ENCODE measurements at places on chromosomes 7 and 10. TPM values are rescaled to one million over a fixed set of nuclear protein-coding genes. Genes with fewer than 3 reads are reported as not detected.

DNA sequence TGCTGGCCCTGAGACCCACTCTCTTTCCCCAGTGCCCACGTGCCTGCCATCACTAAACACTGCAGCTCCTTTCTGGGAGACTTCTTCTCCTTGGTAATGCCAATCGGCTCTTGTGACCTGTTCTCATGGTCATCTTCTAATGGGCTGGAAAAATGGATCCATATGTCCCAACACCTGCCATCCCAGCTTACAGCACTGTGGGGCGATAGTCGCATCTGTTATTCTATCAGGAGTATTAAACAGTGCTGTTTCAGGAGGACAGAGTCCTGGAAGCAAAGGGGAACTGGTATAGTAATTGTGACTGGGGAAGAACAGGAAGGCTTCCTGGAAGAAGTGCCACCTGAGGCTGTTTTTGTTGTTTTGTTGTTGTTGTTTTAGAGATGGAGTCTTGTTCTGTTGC lies 411.2 kb downstream of the GLRX3 start:
- DNase-seq, result no peak

HYAL4 gene
- 0.68 TPM for total RNA-seq

DNA sequence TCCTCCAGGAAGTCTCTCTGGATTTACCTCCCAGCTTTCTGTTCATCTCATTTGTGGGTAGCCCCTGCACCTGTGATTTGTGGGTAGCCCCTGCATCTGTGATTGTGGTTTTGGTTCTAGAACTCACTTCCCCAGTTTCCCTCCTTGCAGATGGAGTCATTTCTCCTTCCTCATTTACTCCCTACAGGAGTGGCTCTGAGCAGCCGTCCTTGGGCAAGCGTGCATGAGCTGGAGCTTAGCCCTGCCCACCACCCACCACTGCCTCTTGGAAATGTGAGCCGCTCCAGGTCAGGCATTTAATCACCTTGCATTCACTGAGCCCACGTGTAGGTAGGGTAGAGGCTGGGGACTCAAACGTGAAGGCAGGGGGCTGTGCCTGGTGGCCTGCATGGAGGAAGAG lies 8.2 kb downstream of the COL26A1 start:
- no peak for DNase-seq

GRCh38 chr10:105041956-105042355 lies 400.9 kb downstream of the SORCS3 start:
- DNase-seq, result no peak

DNA sequence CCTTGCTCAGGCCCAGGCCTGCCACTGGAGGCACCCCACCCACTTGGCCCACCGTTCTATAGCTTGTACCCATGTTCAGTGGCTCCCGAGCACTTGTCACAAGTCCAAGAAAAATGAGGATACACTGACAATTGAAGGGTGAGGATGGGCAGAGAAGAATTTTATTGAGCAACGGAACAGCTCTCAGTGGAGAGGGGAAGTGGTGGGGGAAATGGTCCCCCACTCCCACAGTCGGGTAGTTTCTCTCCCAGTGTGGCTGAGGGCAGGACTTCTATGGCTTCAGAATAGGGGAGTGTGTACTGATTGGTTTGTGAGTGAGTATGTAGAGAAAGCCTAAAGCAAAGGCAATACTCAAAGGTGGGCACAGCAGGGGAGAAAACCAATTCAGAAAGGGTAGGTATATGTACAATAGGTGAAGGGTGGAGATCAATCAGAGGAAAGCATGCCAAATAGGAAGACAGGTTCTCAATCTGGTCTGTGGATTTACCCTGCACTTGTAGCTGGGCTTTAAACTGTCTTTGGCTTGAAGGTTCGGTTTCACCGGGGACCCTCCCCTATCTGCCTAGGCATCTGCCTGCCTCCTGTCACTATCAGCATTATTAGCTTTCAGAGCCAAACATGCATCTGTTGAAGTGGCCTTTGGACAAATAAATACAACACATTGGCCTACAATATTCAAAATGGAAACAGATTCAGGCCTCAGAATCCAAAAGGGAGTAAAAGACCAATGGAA lies 8.9 kb upstream of the TSPAN13 start:
- no peak for DNase-seq

TMEM213 gene
- total RNA-seq, result not detected

- DNase-seq, result no peak
Measured at GRCh38 chr10:101660256-101660655, 34.7 kb downstream of the FBXW4 start.

- no peak for DNase-seq
Measured at GRCh38 chr7:66352071-66352470, 146.9 kb downstream of the TPST1 start.

CLEC5A gene
- total RNA-seq, result not detected

- no peak for DNase-seq
Measured at GRCh38 chr7:14754631-14755030, 147.9 kb downstream of the DGKB start.

- no peak for DNase-seq
Measured at GRCh38 chr10:132834311-132834761, 48.4 kb upstream of the NKX6-2 start.

DNA sequence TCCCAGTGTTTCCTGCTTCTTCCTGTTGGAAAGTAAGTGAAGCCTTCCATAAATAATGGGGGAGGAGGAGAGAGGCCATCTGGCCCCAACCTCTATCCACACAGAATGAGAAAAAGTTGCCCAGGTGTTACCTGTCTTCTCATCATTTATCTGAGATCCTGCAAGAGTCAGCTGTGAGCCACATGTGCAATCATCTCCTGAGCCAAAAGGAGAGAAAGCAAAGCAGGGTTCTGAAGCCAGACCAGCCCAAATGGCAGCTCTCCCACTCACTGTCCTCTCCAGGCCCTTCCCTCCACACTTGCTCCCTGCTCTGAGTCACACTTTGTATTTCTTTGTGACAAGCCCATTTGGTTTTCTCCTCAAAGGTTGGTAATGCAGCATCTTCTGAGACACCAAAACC lies 65.9 kb downstream of the FAM204A start:
- DNase-seq, result no peak

DNA sequence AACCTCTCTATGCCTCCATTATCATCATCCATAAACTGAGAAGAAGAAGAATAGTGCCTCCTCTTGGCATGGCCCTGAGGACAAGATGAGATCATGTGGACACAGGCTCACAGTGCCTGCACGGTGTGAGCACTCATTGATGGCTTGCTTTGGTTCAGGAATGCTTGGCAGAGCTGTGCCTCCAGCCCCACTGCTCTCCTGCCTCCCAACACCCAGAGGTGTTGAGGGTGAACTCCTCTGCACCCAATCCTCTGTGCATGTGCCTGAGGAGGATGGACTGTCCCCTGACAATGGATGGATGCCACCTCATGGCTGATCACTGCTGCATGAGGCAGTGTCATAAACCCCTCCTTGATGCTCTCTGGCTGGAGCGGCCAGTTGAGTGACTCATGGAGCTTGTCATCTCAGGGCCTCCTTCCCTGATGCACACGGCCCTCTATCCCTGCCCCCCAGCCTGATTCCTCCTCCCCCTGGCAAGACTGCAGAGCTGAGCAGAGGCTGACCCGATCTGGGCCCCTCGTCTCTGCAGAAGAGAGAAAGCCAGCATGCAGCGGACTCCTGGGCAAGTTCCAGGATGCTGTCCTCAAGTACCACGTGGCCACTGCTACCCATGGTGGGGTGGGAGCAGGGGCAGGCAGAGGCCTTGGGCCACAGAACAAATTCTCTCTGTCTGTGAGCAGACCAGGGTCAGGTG lies 136.3 kb downstream of the KCNMA1 start:
- no peak for DNase-seq

GRCh38 chr7:128032605-128033235 lies 1.5 kb upstream of the LRRC4 start:
- no peak for DNase-seq

- no peak for DNase-seq
Measured at GRCh38 chr10:88538048-88538447, 45.1 kb downstream of the RNLS start.

DNA sequence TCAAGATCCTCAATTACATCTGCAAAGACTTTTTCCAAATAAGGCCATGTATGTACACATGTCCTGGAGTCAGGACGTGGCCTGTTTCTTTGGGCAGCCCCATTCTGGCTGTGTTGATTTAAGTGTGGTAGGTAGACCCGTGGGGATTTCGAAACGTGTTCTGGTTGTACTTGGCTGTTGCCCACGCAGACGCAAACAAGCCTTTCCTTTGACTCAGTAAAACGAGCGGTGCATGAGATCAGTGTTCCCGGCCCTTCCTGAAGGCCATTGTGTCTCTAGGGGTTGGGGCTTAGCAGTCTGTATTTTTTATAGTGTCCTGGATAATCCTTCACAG lies 64.8 kb upstream of the DNAJB6 start:
- DNase-seq, result no peak

PNLIPRP2 gene
- 1.00 TPM for total RNA-seq

ACTR3C gene
- 9.2 TPM for total RNA-seq

DNA sequence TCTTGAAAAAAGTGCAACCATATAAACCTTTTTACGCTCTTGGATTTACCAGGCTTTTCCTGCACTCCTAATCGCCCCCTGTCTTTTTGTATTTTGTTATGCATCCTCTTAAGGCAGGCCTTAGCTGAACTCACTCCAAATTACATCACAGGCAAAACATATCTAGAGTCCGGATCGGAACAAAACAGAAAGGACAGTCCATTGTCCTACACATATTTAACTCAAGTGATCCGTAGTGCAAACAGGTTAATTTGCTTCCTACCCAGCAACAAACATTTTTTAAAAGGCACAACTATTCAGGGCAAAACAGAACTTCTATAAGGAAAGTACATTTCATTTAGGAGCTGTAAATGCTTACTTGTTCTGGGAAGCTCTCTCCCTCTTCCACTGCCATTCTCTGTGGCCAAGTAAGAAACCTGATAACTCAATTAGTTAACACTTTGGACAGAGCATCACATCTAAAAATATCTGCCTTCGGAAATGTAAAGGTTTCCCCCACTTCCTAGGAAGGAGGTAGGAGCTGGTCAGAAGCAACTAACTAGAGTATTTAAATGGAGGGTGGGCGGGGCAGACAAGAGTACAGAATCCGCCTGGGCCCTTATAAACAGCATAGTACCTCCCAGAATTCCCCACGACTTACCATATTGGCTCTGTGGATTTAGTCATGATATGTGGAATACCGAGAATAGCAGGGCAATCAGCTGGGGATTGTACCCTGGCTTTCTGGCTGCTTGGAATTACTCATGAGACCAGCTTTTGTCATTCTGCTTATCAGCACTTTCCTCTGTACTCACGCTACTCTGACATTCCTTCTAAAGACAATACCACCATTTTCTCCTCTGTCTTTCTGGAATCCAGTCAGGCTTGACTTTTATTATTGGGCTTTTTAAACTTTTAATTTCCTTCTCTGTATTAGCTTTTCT lies 89.5 kb downstream of the ANK3 start:
- peak; percentile 75 for DNase-seq

IKZF5 gene
- total RNA-seq, result 11.6 TPM

DNA sequence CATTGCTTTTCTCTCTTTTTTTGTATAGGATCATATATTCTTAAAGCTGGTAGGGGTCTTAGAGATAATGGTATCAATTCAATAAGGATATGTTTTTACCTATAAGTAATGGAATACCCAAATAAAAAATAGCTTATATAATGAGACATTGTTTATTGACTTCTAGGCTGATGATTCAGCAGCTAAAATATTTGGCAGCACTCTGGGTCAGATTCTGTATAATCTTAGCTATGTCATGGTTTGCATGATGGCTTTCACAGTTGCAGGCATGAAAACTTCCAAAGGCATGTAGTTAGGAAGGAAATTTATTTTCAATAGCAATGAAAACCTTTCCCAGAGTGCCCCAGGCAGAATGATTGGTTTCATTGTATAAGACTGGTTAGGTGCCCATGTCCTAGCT lies 32.1 kb upstream of the A1CF start:
- no peak for DNase-seq

PRRT4 gene
- total RNA-seq, result 0.43 TPM

TAF3 gene
- total RNA-seq, result 30.6 TPM

DNA sequence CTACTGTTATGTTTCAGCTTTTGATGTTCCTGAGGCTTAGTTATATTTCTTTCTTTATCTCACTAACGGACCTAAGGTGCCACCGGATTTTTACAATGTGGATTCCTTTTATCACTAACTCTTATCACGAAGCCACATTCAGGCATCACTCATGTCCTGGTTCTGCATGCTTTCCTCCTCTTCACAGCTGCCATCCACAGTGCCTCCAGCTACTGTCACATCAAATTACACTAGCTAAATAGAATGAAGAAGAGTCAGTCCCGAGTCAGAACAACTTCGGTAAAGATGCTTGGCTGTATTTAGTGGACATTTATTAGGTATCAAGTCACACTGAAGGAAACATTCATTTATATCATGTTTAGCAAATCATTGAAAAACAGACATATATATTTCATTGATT lies 153.2 kb downstream of the NEBL start:
- DNase-seq, result no peak

- no peak for DNase-seq
Measured at GRCh38 chr10:33134011-33134751, 176.2 kb upstream of the ITGB1 start.

CCDC7 gene
- 0.72 TPM for total RNA-seq

GRCh38 chr10:91564026-91564425 lies 68.8 kb downstream of the PPP1R3C start:
- no peak for DNase-seq

DNA sequence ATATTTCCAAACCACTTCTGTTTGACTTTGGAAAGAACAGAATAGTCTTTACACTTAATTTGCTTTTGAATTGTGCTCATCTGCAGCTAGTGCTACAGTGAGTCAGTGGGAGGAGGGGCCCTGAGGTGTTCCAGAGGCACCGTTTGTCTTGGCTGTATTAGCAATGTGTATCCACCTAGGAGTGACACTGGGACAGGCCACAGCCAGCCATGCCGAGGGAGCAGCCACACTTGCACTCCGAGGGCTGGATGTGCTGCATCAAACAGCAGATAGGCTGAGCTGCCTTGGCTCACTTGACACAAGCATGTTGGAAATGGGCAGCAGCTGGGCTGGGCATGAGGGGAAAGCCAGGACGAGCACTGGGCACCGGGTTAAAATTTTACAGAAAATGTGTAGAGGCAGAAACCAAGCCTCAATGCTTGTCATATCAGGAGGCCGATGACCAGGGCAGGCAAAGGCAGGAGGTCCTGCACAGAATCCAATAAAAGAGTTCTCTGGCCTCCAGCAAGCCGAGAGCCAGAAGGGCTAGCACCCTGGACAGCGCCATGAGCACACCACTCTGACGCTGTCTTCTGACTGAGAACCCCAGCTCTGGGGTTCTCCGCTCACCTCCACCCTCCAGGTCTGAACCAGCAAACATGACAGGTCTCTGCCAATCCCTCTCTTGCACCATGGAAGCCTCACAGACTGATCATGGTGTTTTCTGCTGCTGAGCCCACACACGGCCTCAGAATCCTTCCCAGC lies 163.3 kb downstream of the GRID1 start:
- peak; percentile 54 for DNase-seq

- DNase-seq, result peak; percentile 70
Measured at GRCh38 chr10:46031648-46032532, 1.5 kb upstream of the NCOA4 start.

VAX1 gene
- total RNA-seq, result not detected

- no peak for DNase-seq
Measured at GRCh38 chr7:5629941-5630340, 151.5 kb downstream of the RNF216 start.

- DNase-seq, result no peak
Measured at GRCh38 chr10:91185239-91185875, 35.1 kb upstream of the PCGF5 start.
